Stimulated activated CD8-positive, alpha-beta memory T cell treated with anti-CD3 and anti-CD28 coated beads, Interleukin-4, amount 100 ng/mL, for 4 hours (primary cell): ENCODE measurements at places on chromosomes 16 and 17.

DNA sequence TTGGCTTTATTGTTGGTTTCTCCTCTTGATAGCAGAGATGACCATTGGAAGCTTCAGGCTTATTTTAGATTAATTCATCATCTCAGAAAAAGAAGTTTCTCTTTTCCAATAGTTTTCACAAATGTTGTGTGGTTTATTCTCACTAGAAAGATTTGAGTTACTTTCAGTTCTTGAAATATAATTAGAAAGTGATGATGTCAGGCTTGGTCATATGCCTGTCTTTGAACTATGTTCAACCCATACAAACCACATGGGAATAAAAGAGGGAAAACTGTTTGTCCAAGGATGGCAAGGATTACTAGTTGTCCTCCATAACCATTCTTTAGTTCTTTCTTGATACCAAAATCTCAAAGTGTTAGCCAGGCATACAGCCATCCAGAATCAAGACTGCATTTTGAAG is 3.7 kb upstream of the HS3ST2 start:
- no peak for DNase-seq

DNA sequence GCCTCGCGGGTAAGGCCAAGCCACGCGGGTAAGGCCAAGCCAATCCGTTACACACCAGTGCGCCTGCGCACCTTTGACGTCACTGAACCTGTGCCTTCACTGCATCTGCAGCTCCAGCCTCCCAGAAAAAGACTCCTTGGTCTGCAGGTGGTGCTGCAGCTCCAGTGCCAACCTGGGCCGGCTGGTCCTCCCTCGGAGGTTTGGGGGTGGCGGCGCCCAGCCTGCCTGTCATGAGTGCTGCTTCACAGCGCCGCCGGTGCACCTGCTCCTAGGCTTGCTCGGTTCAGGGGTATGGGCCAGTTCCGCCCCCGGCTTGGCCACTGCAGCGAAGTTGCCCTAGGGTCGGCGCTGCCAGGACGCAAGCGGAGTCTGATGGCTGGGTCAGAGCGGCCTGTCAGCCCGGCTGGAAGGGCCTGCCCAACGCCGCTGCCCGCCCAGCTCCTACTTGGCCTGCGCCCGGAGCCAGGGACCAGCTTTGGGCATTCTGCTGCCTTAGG is 146.6 kb downstream of the USP22 start:
- DNase-seq: peak; percentile 21

DNA sequence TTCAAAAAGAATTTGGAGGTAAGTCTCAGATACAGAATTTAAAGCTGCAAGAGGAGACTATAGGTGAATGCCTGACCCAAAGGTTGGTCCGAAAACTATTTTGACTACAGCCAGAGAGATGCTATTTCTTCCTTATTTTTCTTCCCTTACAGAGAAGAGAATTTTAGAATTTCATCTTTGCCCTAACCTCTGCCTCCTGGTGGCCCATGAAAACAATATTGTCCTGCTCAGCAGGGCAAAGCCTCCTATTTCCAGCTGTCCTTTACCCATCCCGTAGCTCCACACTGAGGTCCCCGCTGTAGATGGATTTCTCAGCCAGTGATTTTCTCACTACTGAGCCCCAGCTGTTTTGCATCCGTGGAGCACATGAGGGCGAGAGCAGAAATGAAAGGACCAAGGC is 24.6 kb downstream of the HOXB1 start:
- DNase-seq: no peak

GRCh38 chr16:56732366-56732765 is 2.4 kb downstream of the NUP93 start:
- DNase-seq: no peak

- no peak for DNase-seq
Observed at GRCh38 chr16:30478766-30479478, 6.4 kb downstream of the ITGAL start.

GRCh38 chr17:83073389-83074063 is 5.9 kb upstream of the METRNL start:
- no peak for DNase-seq

DNA sequence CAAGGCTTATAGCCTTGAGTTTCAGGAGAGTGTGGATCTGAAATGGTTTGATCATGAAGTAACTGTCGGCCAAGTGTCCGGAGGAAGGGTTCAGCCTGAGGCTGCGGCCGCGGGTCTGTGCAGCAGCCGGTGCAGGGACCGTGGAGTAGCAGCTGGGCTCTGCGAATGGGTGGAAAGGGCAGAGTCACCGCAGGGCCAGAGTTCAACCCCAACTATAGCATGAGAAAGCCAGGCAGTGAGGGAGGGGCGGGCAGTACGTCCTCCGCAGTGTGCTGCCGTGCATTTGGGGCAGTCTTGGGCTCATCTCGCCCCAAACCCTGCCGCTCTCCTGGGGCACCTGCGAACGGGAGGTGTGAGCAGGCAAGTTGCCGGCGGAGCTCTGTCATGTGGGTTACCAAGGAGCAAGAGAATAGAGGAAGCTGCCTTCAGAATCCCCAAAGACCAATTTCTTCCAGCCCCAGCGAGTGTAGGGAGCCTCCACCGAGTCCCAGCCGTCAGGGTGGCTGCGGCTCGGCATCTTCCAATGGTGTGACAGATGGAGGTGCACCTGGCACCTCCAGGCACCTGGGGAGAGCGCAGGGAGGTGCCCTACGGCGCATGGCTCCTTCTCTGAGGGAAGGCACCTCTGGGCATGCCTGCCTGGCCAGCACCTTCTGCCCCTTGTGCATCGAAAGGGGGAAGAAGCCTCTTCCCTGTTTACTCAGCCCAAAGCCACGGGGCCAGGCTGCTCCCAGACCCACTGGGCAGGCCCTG is 87.3 kb downstream of the RPA1 start:
- DNase-seq: no peak

DNA sequence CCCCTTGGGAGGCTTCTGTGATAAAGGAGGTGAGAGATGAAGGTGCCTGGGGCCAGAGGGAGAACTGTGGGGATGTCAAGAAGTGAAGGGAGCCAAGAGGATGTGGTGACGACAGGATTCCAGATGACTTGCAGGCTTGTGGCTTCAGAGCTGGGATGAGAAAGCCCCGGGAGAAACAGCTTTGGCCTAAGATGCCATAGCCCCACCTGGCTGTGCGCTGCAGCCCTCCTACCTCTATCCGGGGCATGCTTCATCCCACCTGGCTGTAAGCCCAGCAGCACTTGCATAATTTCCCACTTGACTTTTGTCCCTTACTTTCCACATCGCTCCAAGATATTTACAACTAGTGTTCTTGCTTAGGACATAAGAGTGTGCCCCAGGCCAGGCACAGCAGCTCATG is 29.3 kb downstream of the GINS3 start:
- no peak for DNase-seq

DNA sequence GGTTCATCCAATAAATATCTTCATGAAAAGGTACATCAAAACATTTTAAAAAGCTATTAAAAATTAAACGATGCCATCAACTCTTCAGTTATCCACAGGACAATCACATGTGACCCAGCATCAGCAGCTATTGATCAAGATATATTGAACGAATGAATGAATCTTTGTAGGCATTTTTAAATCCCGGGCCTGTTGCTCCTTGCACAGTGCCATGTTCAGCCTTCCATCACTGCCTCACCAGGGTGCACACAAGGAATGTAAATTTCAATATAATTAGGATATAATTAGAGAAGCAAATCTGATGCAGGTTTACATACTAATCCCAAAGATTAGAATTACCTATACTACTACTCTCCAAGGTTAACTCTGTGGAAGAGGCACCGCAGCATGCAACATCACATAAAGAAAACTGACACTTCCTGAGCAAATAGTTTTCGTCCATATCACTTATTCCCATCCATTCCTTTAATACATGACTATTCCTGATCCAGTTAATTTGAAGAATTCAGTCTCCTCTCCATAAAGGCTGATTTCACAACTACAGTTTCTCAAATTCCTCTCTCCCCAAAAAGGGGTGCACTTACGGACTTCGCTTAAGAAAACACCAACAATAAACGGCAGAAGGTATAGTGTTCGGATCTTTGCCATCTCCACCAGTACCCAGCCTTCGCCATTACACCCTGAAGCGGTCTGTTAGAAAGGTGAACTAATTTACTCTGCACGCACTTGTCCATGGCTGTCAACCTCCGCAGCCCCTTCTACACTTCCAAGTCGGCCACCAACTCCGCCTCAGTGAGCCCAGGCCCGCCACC is 938 bp downstream of the NCOR1 start:
- no peak for DNase-seq

GRCh38 chr17:82056729-82057621 is 5.3 kb downstream of the GPS1 start:
- no peak for DNase-seq

DNA sequence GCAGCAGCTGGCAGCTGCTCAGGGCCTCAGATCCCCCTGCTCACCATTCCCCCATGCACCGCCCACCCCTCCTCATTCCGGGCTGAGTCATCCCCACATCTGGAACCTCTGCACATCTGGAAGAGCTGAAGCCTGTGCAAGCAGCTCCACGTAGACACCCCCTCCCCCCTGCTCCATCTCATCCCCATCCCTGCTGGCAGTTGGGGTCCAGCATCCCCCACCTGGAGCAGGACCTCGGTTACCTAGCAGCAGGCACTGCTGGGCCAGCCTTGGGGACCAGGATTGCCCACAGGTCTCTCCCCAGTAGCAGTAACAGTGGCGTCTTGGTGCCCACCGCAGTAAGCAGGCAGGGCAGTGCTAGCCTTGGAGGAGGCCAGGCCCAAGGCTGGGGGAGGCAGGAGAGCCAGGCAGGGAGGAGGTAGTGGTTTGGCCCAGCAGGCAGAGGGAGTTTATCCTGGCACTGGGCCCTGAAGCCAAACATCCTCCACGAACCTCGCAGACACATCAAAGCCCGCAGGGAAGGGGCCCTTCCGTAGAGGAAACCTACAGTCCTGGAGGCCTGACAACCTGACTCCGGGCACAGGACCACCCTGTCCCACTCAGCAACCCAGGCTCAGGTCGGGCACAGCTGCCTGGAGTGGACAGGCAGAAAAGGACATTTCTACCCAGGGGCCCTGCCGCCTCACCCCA is 7.7 kb upstream of the TMEM92 start:
- DNase-seq: no peak

DNA sequence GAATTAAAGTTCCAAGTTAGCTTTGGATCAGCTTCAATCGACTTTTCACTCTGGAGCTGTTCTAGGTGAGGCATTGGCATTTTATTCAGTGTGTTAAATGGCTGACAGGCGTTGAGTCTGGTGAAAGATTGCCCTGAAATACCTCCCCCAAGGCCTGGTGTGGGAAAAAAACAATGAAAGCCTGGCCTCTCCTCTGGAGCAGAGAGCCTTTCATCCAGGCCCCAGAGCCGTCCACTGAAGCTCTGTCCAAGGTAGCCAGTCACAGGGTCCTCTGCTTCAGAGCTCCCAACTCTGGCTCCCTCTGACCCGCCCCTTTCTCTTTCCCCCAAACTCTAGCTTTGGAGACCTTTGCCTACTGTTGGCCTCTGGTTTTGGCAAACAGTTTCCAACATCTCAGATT is 123.6 kb upstream of the CRHR1 start:
- DNase-seq: no peak

- no peak for DNase-seq
Observed at GRCh38 chr17:39872751-39873150, 4.7 kb downstream of the ZPBP2 start.

DNA sequence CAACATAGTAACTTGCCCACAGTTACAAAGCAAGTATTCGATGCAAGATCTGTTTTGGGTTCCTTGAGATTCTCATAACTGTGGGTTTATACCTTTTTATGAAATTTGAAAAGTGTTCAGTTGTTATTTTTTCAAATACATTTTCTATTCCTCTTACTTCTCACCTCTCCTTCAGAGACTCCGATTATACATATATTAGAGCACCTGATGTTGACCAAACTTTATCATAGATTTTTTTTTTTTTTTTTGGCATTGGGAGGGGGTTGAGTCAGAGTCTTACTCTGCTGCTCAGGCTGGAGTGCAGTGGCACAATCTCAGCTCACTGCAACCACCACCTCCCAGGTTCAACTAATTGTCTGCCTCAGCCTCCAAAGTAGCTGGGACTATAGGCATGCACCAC is 51.3 kb upstream of the RBBP6 start:
- no peak for DNase-seq

DNA sequence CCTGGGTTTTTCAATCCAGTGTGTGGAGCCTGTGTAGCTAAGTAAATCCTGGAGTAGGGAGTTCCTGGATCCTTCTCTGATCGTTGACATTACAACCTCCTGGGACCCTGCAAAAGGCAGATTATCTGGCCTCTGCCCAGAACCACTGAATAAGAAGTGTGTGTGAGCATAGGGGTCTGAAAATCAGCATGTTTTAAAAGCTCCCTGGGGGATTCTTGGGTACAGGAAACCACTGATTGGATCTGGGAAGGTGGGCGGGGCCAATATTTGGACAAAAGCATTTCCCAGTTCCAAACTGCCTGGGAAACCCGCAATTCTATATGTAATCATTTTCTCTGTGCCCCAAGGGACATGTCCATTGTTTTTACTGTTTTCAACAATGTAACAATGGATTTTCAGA is 27.2 kb upstream of the BEAN1 start:
- DNase-seq: no peak

GRCh38 chr17:58399974-58400373 is 17.4 kb downstream of the RNF43 start:
- DNase-seq: no peak

DNA sequence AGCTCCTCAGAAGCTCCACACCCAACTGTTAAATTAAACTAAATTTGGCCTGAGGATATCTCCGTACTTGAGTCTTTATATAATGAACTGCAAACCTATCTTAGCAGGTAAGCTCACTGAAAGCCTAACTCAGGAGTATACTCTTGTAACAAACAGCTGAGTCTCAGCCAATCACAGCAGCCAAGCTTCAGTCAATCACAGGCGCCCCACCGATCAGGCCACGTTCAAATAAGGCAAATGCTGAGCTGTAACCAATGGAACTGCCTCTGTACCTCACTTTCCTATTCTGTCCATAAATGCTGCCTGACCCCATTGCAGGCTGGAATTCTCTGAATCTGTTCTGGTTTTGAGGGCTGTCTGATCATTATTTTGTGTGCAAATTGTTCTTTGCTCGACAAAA is 93.0 kb upstream of the CES5A start:
- no peak for DNase-seq

GRCh38 chr16:16036359-16036792 is 87.0 kb downstream of the ABCC1 start:
- no peak for DNase-seq

DNA sequence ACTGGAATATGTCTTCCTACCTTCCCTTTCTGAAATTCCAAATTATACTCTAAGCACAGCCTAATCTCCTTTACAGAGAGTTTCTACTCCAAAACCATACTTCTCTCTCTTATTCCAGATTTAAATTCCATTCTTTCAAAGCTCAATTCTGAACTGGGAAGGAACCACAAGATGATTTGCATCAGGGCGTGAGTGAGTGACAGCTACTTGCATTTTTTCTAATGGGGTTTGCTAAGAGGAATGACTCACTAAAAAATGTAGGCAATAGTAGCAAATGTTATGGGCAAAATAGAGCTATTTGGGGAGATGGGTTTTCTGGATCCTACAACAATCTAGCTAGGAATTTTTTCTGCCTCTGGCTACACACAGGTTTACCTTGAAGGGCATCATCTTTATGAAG is 244.6 kb upstream of the PSMD7 start:
- no peak for DNase-seq
